ENCODE measurements at places on chromosomes 7 and 10. TPM values are rescaled to one million over a fixed set of nuclear protein-coding genes. Genes with fewer than 3 reads are reported as not detected.

LAMB1 gene
- total RNA-seq = 662 TPM

TRIL gene
- 6.5 TPM for total RNA-seq

LRIT1 gene
- total RNA-seq = not detected

KIAA1217 gene
- 16.4 TPM for total RNA-seq

GDF2 gene
- total RNA-seq = not detected

STARD3NL gene
- 40.6 TPM for total RNA-seq

DPYSL4 gene
- 21.8 TPM for total RNA-seq
